ENCODE measurements at places on chromosomes 6 and 20. TPM values are rescaled to one million over a fixed set of nuclear protein-coding genes. Genes with fewer than 3 reads are reported as not detected.

- DNase-seq, result no peak
These were observed 77.5 kb upstream of the POPDC3 start for GRCh38 chr6:105257340-105257739.

WFDC2 gene
- 32.5 TPM for total RNA-seq

DNA sequence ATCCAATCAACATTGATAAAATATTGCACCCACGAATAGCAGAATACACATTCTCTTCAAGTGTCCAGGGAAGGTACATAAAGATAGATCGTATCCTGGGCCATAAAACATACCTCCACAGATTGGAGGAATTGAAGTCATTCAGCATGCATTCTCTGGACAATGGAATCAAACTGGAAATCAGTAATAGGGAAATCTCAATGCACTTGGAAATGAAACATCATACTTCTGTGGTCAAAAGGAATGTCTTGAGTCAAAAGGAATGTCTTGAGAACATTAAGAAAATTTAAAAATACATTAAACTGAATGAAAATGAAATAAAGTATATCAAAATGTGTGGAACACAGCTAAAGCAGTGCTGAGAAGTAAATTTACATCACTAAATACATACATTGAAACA lies 138.8 kb downstream of the TFAP2A start:
- DNase-seq, result no peak

DNA sequence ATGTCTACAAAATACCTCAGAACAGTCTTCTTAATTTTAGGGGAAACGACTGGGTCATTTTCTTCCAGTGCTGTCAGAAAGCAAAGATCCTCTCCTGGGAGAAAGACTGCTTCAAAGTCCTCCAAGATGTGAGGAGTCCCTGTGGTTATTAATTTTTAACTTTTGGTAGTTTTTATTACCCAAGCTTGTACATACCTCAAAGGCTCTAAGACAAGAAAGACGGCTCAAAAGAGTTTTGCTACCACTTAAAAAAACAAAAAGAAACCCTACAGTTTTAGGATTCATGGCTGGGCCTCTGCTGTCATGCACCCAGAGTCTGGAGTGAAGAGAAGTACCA lies 56.1 kb upstream of the APCDD1L start:
- DNase-seq, result no peak

- no peak for DNase-seq
These were observed 28.9 kb upstream of the C6orf58 start for GRCh38 chr6:127547904-127548649.

DNA sequence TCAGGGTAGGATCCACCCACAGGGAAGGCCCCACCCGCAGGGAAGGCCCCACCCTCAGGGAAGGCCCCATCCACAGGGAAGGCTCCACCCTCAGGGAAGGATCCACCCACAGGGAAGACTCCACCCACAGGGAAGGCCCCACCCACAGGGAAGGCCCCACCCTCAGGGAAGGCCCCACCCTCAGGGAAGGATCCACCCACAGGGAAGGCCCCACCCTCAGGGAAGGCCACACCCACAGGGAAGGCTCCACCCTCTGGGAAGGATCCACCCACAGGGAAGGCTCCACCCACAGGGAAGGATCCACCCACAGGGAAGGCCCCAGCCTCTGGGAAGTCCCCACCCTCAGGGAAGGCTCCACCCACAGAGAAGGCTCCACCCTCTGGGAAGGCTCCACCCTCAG lies 40.5 kb downstream of the KCNQ2 start:
- DNase-seq, result no peak

DNA sequence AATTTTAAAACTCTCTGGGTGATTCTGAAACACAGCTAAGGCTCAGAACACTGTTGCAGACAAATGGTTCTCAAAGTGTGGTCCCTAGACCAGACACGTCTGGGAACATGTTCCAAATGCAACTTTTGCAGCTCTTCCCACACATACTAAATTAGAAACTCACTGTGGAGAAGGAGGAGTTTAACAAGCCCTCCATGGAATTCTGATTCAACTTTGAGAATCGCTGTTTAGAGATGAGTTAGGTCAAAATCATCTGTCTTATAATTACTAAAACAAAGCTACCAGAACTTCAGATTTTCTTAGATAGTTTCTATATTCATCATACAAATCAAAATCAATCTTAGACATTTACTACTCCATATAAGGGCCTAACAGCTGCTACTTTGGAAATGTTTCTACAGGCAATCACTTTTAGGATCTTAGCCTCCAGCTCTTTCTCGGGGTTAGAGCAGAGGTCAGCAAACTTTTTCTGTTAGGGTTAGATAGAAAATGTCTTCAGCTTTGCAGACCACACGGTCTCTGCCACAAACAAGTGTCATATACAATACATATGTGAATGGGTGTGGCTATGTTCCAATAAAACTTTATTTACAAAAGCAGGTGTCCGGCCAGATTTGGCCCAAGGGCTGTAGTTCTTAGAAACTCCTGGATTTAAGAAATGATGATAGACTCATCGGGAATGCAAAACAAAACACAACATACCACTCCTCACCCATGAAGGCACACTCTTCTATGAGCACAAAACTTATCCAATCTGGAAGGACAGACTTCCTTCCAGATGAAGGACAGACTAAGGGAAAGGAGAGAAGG lies 50.0 kb upstream of the ARHGAP18 start:
- DNase-seq, result no peak

DNA sequence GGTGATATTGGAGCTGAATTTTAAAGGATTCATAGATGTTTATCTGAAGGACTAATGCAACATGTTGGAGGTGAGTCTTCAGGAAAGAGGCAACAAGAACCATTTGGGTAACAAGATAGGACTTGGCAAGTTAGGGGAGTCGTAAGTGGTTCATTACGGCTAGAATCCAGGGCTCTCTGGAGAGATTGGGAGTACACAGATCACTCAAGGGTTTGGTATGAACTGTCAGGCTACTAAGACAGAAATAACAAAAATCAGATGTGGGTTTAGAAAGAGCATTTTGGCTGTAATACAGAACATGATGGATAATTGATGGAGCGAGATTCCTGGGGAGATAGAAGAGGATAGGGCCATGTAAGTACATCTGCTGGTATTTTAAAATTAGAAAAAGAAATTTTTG lies 86.3 kb upstream of the ESR1 start:
- no peak for DNase-seq

DNA sequence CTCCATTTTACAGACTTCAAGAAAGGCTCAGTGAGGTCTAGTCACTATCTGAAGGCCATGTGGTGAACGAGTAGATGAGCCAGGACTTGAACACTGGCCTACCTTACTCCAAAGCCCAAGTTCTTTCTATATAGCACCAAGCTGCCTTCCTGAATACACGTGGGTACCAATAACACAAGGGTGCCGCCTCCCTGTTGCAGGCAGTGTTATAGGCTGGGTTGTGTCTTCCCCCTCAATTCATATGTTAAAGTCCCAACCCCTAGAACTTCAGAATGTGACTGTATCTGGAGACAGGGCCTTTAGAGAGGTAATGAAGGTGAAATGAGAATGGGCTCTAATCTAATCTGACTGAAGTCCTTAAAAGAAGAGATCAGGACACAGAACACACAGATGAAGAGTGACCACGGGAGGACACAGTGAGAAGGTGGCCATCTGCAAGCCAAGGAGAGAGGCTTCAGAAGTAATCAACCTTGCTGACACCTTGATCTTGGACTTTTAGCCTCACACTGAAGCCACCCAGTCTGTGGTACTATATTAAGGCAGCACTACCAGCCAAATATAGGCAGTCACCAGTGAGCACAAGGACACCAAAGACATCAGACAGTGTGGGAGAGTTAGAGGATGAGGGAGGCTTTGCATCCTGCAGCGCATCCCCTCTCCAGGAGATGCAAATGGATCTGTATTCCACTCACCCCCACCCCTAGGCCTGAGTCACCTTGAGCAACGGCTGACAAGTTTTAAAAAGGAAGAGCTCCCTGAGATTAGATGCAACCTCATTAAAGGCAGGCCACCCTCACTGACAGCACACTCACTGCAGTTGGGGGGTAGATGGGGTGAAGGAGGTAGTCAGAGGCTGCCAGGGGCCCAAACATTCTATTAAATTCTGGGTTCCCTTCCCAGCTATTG lies 40.9 kb upstream of the LYRM2 start:
- no peak for DNase-seq

ZNF318 gene
- total RNA-seq, result 4.4 TPM

GRCh38 chr6:16752206-16752866 lies 8.9 kb downstream of the ATXN1 start:
- no peak for DNase-seq

KIF25 gene
- not detected for total RNA-seq

DNA sequence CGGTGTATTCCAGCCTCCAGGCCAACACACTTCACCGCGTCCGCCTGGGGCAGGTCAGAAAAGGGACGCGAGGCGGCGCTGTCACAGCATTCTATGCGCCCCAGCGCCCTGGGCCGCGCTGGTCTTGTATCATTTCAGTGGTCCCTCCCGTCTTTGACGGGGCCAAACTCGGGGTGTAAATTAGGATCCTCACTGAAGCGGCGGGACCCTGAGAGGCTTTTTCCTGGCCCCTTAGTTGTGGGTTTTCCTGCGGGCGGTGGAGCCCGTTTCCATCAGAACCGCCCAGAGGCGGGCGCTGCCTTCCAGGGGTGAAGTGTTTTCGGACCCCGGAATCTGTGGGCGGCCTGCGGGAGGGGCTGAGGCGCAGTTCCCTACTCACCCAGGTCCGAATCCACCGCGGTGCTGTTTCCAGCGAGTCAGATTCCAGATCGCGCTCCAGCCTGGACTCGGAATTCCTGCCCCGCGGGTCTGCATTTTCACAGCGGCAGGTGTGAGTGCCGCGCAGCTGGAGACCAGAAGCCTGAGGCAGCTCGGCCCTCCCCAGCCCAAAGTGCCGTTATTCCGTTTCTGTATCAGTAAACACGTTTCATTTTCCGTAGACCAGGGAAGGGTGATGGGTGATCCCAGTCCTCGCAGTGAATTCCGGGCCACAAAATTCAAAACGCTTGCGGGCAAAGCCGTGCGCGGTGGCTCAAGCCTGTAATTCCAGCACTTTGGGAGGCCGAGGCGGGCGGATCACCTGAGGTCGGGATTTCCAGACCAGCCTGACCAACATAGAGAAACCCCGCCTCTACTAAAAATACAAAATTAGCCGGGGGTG lies 3.9 kb upstream of the MICB start:
- DNase-seq, result peak; percentile 88

ADAM33 gene
- 234 TPM for total RNA-seq

DNA sequence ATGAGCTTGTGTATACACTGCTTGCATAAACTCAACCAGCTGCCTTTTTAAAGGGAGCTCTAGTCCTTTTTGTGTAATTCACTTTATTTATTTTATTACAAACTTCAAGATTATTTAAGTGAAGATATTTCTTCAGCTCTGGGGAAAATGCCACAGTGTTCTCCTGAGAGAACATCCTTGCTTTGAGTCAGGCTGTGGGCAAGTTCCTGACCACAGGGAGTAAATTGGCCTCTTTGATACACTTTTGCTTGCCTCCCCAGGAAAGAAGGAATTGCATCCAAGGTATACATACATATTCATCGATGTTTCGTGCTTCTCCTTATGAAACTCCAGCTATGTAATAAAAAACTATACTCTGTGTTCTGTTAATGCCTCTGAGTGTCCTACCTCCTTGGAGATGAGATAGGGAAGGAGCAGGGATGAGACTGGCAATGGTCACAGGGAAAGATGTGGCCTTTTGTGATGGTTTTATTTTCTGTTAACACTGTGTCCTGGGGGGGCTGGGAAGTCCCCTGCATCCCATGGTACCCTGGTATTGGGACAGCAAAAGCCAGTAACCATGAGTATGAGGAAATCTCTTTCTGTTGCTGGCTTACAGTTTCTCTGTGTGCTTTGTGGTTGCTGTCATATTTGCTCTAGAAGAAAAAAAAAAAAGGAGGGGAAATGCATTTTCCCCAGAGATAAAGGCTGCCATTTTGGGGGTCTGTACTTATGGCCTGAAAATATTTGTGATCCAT lies 15.3 kb downstream of the TNFAIP3 start:
- DNase-seq, result no peak
